ENCODE measurements at places on chromosomes 4 and X. TPM values are rescaled to one million over a fixed set of nuclear protein-coding genes. Genes with fewer than 3 reads are reported as not detected.

The USP51 gene
- 4.5 TPM for total RNA-seq

The IGFBP7 gene
- total RNA-seq: 26.1 TPM

The NUP54 gene
- total RNA-seq: 128 TPM

The FAAH2 gene
- 3.3 TPM for total RNA-seq

The ZCCHC12 gene
- 61.6 TPM for total RNA-seq

Data from frontal cortex (tissue), 4 donors.